ENCODE measurements at places on chromosomes 1 and 21.

- no peaks in the 10 kb centered on the region for H3K36me3 ChIP-seq
- no peaks in the 10 kb centered on the region for H3K4me1 ChIP-seq
- no peaks in the 10 kb centered on the region for H3K27me3 ChIP-seq
- no peak overlapping the region for H3K27ac ChIP-seq
Measured at GRCh38 chr21:28714777-28715464, 277.8 kb downstream of the LTN1 start.

GRCh38 chr1:163337631-163338030 lies 15.9 kb downstream of the NUF2 start:
- no peak for DNase-seq
- H3K4me3 ChIP-seq, result no peak overlapping the region
- H3K27me3 ChIP-seq, result no peaks in the 10 kb centered on the region
- no peak overlapping the region for H3K27ac ChIP-seq

DNA sequence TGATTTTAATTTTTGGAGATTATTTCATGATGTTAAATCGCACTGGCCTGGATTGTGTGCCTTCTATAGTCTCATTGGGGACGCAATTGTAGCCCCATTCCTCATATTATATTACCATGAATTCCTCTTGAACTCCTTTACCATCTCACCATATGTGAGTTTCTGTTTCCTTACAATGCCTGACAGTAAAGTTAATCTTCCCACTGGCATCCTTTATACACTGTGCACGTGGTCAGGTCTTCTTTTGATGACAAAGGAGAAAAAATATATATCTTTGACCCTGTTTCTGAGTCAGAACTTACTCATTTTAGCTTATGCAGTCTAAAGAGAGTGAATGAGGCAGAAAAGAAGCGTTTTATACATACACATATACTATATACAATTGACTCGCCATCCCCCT lies 774 bp upstream of the ABL2 start:
- DNase-seq, result no peak
- H3K4me3 ChIP-seq, result peak overlapping the region; percentile 87
- H3K27me3 ChIP-seq, result no peaks in the 10 kb centered on the region
- H3K36me3 ChIP-seq, result no peaks in the 10 kb centered on the region
- H3K27ac ChIP-seq, result peak overlapping the region; percentile 30

- H3K36me3 ChIP-seq, result no peaks in the 10 kb centered on the region
- H3K4me1 ChIP-seq, result no peaks in the 10 kb centered on the region
- no peak overlapping the region for H3K27ac ChIP-seq
- no peak overlapping the region for H3K4me3 ChIP-seq
- peaks cover 92% of the 10 kb centered on the region for H3K27me3 ChIP-seq
Measured at GRCh38 chr1:204990721-204991341, 52.2 kb upstream of the CNTN2 start.

GRCh38 chr1:67969446-67969845 lies 81.0 kb downstream of the DIRAS3 start:
- H3K4me1 ChIP-seq, result no peaks in the 10 kb centered on the region
- H3K4me3 ChIP-seq, result no peak overlapping the region
- no peaks in the 10 kb centered on the region for H3K36me3 ChIP-seq
- H3K27me3 ChIP-seq, result no peaks in the 10 kb centered on the region
- DNase-seq, result no peak

Data from MM.1S (cell line).